Kidney tubule cell (primary cell): ENCODE measurements at places on chromosomes 5 and 9.

- peak; percentile 80 for DNase-seq
Observed at GRCh38 chr5:59188419-59189225, 605.7 kb downstream of the RAB3C start.

DNA sequence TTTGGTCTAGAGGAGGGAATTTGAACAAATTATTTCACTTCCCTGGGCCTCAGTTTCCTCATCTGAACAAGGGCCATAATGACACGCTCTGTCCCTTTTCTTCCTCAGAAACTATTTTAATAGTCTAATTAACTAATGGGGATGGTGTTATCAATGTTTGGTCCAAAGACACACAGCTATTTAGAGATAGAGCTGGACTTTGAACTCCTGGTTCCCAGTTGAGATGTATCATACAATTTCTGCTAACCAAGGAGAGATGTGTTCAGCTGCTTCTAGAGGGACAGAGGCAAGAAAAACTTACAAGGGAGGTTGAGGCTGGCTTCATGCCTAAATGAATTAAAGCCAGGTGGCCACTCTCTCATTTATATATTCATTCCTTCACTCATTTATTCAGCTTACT, 90.6 kb upstream of the CLINT1 start:
- DNase-seq: no peak

DNA sequence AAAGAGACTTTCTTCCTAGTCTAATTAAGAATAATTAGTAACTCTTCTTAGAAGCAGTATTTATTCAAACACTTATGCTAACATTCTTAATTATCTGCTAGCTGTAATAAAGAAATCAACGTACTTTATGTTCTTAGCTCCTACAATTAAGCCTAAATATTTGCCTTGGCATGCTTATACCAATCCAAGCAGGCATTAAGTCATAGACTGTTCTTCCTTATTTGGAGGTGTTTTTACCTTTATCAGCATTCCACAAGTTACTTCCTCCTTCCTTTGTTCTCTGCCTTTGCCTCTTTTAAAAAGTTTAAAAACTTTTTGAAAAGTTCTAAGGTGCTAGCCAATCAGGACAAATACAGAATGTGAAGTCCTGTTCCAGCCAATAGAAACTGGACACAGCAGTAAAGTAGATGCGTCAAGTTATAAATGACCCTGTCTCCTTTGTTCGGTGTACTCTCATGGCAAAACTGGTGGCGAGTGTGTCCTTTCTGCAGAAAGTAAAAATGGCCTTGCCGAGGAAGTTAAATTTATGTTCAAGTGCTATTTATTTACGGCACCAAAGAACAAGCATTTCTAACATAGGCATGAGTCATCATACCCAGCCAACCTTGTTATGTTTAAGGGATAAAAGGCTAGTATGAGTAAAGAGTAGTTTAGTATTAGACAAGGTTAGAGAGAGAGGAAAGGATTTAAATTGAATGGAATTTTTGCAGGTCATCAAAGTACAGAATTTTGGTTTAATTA, 58.6 kb downstream of the GPBP1 start:
- DNase-seq: peak; percentile 47

- no peak for DNase-seq
Observed at GRCh38 chr5:133423011-133423617, 189.2 kb downstream of the FSTL4 start.

GRCh38 chr5:36392818-36393217, 91.1 kb upstream of the RANBP3L start:
- no peak for DNase-seq

- DNase-seq: no peak
Observed at GRCh38 chr9:112863746-112864145, 26.9 kb downstream of the SLC46A2 start.

DNA sequence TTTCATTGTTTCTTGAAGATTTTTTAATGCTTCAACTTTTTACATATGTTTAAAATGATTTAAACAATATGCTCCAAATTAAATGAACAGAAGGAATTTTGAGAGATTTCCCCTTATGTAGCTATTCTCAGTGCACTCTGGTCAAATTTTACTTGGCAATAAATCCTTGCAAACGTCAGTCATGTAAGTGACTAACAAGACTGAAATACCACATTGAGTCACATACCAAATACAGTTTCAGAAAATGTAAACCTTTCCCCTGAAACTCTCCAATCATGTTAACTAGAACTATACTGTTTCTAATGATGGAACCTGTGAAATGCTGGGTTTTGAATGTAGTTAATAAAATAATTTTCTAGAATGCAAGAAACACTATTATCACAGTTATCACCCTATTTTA, 29.6 kb downstream of the SAR1B start:
- DNase-seq: peak; percentile 52

DNA sequence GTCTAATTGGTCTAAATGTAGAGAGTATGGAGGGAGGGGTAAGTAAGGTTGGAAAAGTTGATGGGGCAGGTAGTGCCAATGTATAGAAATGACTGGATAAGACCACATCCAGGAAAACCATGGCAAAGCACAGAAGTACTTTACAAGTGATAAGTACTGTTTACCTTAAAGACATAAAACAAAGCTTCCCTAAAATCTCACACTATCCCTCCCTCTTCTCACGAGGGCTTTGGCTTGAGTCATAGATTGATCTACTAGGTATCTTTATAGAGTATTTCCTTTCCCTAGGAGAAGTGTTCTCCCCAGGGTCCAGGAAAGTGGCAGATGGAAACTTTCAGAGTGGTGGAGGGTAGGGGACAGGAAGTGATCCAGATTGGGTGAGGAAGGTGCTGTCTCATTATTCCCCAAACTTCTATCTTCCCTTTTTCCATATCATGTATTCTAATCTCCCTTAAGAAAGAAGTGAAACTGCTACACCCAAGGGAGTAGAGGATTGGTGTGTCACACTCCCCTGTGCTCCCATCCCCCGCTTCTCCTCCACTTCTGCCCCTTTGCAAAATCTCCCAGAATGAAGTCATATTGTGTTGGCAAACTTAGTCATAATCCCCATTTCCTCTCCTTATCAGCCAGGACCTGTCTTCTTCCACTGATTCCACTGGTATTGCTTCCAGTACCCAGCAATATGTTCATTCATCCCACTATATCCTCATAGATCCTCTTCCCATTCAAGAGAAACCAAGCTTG, 14.6 kb downstream of the IL33 start:
- DNase-seq: peak; percentile 73

GRCh38 chr9:33740075-33740474, 55.3 kb upstream of the PRSS3 start:
- DNase-seq: no peak

DNA sequence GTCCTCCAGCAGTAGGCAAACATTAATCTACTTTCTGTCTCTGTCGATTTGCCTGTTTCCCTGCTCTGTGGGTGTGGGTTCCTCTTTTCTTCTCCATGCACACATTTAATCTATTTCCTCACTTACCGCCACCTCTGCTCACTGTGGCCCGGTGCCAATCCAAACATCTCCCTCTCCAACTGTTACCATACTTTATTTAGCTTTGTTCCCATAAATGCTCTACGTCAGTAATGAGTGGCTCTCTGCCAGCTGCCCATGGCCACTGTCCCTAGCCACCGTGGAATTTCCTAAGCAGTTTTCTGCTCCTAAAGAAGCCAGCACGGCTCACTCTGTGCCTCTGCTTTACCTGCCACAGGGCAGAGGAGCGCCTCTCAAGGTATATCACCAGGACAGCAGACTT, 19.5 kb upstream of the GOLPH3 start:
- DNase-seq: peak; percentile 78

DNA sequence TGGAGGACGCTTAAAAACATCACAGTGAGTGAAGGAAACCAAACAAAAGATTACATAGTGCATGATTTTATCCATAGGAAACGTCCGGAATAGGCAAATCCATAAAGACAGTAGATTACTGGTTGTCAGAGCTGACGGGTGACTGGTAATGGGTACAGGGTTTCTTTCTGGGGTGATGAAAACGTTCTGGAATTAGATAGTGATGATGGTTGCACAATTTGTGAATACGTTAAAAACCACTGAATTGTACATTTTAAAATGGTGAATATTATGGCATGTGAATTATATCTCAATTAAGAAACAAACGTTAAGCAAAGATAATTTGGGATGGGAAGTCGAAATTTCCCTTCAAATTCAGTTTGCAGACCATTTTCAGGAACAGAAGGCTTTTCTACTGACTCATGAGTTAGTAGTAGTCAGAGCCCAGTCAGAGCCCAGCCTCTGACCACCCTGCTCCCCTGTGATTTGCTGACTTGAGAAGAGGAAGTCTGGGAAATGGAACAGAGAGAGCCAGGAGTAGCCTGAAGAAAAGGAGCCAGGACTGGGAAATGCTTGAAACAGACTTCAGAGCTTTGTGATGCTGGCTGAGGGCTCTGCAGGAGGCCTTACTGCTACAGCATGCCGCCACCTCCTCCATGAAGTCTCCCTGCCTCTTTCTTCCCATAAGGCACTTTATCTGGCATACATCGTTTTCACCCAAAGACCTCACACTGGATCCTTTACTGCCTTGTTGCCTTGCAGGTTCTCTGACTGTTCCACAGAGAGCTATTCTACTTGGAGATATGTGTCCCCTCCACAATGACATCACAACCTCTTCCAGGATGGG, 46.4 kb upstream of the CTNNA1 start:
- DNase-seq: peak; percentile 81

DNA sequence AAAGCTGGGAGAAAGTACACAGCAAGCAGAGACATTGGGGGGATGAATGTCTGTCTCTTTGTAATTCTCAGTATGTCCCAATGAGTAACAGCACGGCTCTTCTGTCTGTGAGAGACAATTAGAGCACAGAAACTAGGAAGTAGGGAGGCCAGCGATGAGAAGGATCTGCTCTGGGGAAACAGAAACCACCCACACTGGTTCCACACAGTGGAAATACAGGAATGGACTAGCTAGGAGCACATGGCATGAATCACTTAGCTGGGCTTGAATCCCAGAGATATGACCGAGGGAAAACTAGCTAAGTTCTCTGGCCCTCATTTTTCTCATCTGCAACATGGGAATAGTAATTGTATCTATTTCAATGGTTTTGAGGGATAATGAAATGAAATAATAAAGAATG, 895.9 kb downstream of the TLE4 start:
- peak; percentile 20 for DNase-seq

DNA sequence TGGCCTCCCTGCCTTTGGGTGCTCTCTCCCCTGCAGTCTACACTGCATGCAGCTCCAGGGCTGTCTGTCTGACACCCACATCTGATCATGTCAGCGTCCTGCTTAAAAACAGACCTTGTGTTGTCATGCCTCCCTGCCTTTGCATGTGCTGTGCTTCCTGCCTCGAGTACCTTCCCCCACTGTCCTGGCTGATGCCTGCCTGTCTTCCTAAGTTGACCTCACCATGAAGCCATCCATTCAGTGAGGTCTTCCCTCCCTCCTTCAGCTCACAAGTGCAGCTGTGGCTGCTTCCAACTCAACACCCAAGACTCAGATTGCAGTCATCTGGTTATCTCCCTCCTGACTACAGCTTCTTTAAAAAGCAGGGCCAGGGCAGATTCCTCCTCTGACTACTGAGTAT, 5.5 kb downstream of the ANGPTL2 start:
- DNase-seq: peak; percentile 77

DNA sequence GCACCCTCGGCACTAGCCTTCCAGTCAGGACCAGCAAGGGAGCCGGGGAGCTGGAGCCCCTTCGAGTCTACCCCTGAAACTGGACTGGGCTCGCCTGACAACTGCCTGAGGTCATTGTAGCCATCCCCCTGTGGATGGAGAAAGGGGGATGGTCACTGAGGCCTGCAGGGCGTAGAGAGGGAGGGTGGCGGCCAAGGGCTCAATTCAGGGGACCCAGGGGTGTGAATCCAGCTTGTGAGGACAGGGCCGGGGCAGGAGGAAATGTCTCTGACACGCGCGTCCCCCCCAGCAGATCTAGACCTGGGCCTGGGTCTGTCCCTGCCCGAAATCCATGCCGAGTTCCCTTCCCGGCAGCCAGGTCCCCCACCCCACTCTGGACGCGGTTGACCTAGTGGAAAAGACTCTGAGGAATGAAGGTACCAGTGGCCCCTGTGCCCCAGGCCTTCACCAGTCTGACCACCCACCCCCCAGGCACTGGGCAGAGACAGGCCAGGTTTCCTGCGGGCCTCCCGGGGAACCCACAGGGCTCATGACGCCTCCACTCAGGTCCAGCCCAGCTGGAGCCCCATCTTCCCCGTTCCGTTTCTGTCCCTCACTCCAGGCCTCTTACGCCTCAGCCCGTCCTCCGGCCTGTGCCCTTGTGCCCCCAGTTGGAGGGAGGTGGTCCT, 805 bp downstream of the SLC34A3 start:
- no peak for DNase-seq

DNA sequence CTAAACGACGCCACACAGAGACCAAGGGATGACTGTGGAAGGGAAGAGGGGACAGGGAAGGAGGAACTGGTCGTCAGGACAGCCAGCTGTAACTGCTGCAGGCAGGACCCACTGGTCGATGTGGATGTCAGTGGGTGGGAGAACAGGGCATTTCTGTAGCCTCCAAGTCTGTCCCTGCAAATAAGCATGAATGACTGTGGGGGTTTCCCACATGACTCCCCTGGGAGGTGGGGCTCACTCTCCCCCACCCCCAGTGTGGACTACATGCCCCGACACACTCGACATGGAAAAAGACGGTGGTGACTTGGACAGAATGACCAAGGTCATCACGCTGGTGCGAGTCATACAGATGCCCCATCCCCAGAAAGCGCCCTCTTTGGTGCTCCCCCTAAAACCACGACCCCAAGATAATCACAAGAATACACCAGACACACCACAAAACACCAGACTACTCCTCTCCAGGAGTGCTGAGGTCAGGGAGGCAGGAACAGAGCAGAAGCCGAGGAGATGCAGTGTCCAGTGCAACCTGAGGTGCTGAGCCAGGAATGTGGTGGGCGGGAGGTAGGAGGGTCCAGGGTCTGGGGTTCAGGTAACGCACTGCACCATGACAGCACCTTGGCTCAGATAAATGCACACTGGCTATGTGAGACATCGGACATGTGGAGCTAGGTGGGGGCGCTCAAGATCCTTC, 64.9 kb downstream of the SECISBP2 start:
- no peak for DNase-seq

GRCh38 chr9:34612788-34613390, 992 bp upstream of the RPP25L start:
- DNase-seq: peak; percentile 74

DNA sequence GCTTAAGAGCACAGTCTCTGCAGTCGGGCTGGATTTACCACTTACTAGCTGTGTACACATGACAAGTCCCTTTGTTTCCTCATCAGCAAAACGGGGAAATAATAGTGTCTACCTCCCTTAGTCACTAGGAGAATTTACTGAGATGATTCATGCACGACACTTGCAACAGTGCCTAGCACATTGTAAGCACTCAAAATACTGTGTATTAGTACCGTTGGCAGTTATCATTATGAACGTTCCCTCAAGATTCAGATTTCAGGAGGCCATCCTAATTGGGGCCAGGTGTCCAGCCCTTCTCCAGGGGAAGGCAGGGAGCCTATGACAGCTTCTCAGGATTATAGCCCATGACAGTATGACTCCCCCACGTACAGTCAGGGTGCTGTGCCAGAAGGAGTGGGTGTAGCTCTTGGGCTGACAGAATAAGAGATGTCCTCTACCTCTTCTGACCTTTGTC, 164.3 kb downstream of the DOCK2 start:
- peak; percentile 76 for DNase-seq
